Prostate gland (tissue), 2 donors: ENCODE measurements at places on chromosomes 5 and 9.

- DNase-seq = no peak
- H3K4me3 ChIP-seq = no peak overlapping the region
- no peaks in the 10 kb centered on the region for H3K27me3 ChIP-seq
- H3K4me1 ChIP-seq = no peaks in the 10 kb centered on the region
- no peaks in the 10 kb centered on the region for H3K36me3 ChIP-seq
Measured at GRCh38 chr9:120609636-120610035, 29.7 kb upstream of the CDK5RAP2 start.

DNA sequence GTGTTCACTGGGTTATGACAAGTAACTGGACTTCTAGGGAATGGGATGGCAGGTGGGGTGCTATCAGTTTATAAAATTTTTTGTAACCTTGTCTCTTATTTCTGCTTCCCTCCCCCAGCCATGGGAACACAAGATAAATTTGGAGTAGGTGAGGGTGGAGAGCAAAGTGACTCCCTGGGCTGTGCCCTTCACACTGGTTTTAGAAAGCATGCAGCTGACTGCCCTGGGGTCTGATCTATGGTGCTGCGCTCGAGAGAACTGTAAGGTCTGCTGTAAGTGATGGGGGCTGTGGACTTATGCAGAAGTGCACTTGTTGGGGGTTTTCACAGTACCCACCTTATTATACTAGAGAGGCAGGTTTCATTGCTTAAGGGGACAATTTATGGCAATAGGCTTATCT is 247.7 kb upstream of the DMRT1 start:
- DNase-seq = no peak
- no peaks in the 10 kb centered on the region for H3K36me3 ChIP-seq
- peaks cover 4% of the 10 kb centered on the region for H3K4me1 ChIP-seq
- no peaks in the 10 kb centered on the region for H3K27me3 ChIP-seq
- H3K27ac ChIP-seq = no peak overlapping the region
- H3K4me3 ChIP-seq = no peak overlapping the region

- H3K4me1 ChIP-seq = peaks cover 15% of the 10 kb centered on the region
- H3K27ac ChIP-seq = peak overlapping the region; percentile 57
- H3K4me3 ChIP-seq = no peak overlapping the region
- no peak for DNase-seq
- no peaks in the 10 kb centered on the region for H3K27me3 ChIP-seq
Measured at GRCh38 chr5:134437340-134437846, 25.7 kb upstream of the CDKN2AIPNL start.

GRCh38 chr5:67263656-67264408 is 67.2 kb upstream of the CD180 start:
- H3K27me3 ChIP-seq = no peaks in the 10 kb centered on the region
- no peak for DNase-seq
- H3K27ac ChIP-seq = no peak overlapping the region

DNA sequence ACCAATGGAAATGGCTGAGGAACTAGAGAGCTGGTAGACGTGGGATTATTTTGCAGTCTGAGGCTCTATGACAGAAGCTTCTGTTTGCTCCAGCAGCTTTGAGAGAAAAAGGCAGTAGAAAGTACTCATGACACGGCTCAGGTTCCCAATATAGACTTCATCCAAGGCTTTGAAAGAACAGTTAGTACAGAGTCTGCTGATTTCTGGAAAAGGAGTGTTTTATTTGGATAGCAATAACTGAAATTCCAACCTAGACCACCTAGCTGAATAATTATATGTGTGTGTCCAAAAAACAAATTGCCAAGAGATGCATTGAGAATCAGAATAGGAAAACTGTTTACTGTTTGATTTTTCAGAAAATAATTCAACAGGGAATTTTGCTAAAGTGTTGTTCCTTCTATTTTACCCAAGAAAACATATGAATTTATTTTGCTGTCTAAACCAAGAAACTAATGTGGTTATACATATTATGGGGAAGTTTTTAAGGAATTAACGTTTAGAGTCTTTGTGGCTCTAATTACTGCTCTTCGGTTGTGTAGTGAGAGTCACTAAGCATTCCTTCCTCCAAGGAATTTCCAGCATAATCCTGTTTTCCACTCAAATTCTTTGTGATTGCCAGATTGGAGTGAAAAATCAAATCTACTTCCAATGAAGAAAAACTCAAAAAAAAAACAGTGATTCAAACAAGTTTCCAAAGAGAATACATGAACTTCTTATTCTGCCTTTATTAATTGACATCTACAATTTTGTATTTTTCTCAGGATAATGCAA is 18.1 kb upstream of the MTX3 start:
- no peak overlapping the region for H3K27ac ChIP-seq
- no peak for DNase-seq
- no peak overlapping the region for H3K4me3 ChIP-seq

GRCh38 chr5:106521701-106522100 is 1149.0 kb downstream of the EFNA5 start:
- H3K27ac ChIP-seq = no peak overlapping the region
- H3K4me1 ChIP-seq = no peaks in the 10 kb centered on the region
- H3K36me3 ChIP-seq = no peaks in the 10 kb centered on the region
- H3K27me3 ChIP-seq = no peaks in the 10 kb centered on the region

DNA sequence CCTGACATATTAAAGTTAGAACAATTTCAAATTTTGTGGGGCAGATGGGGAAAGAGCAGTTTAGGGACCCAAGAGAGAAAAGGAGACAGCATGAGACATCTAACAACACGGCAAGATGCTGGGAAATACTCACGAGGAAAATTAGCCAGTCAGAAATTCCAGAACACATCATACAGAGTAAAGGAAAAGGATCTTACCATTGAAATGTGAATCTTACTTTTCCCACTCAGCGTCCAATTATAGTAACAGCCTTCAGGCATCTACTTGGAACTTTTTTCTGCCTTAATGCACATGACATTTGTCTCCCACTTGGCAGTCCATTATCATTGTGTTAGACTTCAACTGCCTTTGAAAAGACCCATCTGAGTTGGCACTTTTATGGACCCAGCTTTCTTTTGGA is 189.7 kb upstream of the SLC27A6 start:
- no peaks in the 10 kb centered on the region for H3K36me3 ChIP-seq
- no peaks in the 10 kb centered on the region for H3K4me1 ChIP-seq
- no peaks in the 10 kb centered on the region for H3K27me3 ChIP-seq
- DNase-seq = no peak
- no peak overlapping the region for H3K27ac ChIP-seq

GRCh38 chr5:126219616-126220015 is 203.6 kb upstream of the GRAMD2B start:
- H3K4me1 ChIP-seq = no peaks in the 10 kb centered on the region
- DNase-seq = no peak
- H3K36me3 ChIP-seq = no peaks in the 10 kb centered on the region
- no peak overlapping the region for H3K4me3 ChIP-seq
- no peak overlapping the region for H3K27ac ChIP-seq
- H3K27me3 ChIP-seq = peaks cover 2% of the 10 kb centered on the region

- H3K4me1 ChIP-seq = no peaks in the 10 kb centered on the region
- H3K36me3 ChIP-seq = no peaks in the 10 kb centered on the region
- no peaks in the 10 kb centered on the region for H3K27me3 ChIP-seq
- no peak for DNase-seq
Measured at GRCh38 chr5:15948190-15948589, 231.4 kb downstream of the MARCHF11 start.

GRCh38 chr9:78997296-78997695 is 574.5 kb upstream of the TLE4 start:
- H3K36me3 ChIP-seq = no peaks in the 10 kb centered on the region
- no peak overlapping the region for H3K27ac ChIP-seq
- H3K27me3 ChIP-seq = no peaks in the 10 kb centered on the region
- DNase-seq = no peak
- H3K4me1 ChIP-seq = no peaks in the 10 kb centered on the region

- no peak for DNase-seq
- no peaks in the 10 kb centered on the region for H3K36me3 ChIP-seq
- no peaks in the 10 kb centered on the region for H3K27me3 ChIP-seq
- H3K4me3 ChIP-seq = no peak overlapping the region
Measured at GRCh38 chr5:105817914-105818313, 1852.8 kb downstream of the EFNA5 start.

GRCh38 chr5:179606071-179606909 is 17.2 kb downstream of the HNRNPH1 start:
- H3K27me3 ChIP-seq = no peaks in the 10 kb centered on the region
- H3K36me3 ChIP-seq = no peaks in the 10 kb centered on the region
- H3K4me1 ChIP-seq = peaks cover 9% of the 10 kb centered on the region
- no peak for DNase-seq
- no peak overlapping the region for H3K4me3 ChIP-seq

- no peak overlapping the region for H3K4me3 ChIP-seq
- no peaks in the 10 kb centered on the region for H3K27me3 ChIP-seq
- no peaks in the 10 kb centered on the region for H3K36me3 ChIP-seq
- no peaks in the 10 kb centered on the region for H3K4me1 ChIP-seq
- H3K27ac ChIP-seq = no peak overlapping the region
- DNase-seq = peak; percentile 37
Measured at GRCh38 chr5:122493091-122494021, 181.3 kb downstream of the SNCAIP start.

- peak overlapping the region; percentile 86 for H3K27ac ChIP-seq
- DNase-seq = peak; percentile 10
- no peaks in the 10 kb centered on the region for H3K36me3 ChIP-seq
Measured at GRCh38 chr9:2622461-2623287, 1.1 kb downstream of the VLDLR start.

GRCh38 chr5:178546675-178547033 is 43.5 kb downstream of the COL23A1 start:
- no peaks in the 10 kb centered on the region for H3K4me1 ChIP-seq
- no peak overlapping the region for H3K27ac ChIP-seq
- DNase-seq = no peak
- H3K27me3 ChIP-seq = no peaks in the 10 kb centered on the region
- no peak overlapping the region for H3K4me3 ChIP-seq
- no peaks in the 10 kb centered on the region for H3K36me3 ChIP-seq

DNA sequence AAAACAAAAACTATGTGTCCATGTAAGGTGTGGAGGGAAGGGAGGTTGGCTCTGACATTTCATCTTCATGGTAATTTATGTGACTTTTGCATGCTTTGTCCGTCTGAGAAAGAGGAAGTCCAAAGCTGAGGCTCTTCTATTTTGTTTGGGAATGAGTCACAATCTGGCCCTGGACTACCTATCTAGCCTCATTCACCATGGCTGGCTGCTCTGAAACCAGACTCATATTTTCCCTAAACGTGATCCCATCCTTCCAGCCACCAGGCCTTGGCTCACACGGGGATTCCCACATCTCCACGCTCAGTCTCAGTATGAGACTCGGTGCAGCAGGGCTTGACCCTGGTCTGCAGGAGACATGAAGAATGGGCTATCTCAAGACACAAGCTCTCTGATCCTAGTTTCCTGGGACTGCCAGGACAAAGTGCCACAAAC is 672.8 kb downstream of the ACTL7B start:
- H3K27me3 ChIP-seq = no peaks in the 10 kb centered on the region
- no peak overlapping the region for H3K27ac ChIP-seq
- H3K4me3 ChIP-seq = no peak overlapping the region
- no peaks in the 10 kb centered on the region for H3K36me3 ChIP-seq

DNA sequence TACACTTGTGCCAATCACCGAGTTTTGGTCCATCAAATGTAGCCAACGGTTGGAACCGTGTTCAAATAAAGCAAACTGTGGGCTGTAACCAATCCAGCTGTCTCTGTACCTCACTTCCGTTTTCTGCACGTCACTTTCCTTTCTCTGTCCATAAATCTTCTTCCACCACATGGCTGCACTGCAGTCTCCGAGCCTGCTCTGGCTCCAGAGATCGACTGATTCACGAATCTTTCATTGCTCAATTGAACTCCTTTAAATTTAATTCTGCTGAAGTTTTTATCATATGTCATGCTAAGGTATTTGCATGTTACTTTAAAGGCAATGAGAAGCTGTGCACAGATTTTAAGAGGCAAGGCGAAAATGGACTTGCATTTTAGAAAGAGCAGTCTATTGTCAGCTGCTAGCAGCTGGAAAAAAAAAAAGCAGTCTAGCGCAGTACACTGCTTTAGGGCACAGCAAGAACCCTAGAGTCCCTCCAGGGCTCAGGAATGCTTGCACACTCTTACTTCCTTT is 13.2 kb downstream of the TTC39B start:
- H3K4me3 ChIP-seq = no peak overlapping the region
- no peaks in the 10 kb centered on the region for H3K4me1 ChIP-seq
- peak overlapping the region; percentile 12 for H3K27ac ChIP-seq
- no peaks in the 10 kb centered on the region for H3K36me3 ChIP-seq
- no peak for DNase-seq
- H3K27me3 ChIP-seq = no peaks in the 10 kb centered on the region

DNA sequence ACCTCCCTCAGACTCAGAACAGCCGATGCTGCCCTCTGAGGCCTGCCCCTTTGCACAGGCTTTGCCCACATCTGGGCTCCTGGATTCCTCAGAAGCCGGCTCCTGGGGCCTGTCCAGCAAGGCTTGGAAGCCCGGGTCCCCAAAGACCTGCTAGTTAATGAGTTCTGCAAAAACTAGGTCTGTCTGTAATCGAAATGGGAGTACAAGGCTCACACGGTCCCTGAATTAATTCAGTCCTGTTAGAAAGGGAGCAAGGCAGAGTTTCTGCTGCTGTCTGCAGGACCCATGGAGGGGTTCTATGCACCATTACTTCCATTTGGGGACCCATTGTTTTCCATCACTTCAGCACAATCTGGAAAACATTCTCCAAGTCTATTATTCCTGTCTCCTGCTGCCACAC is 221.8 kb downstream of the MELK start:
- no peak overlapping the region for H3K4me3 ChIP-seq
- no peak for DNase-seq
- no peak overlapping the region for H3K27ac ChIP-seq
- H3K4me1 ChIP-seq = no peaks in the 10 kb centered on the region

- H3K36me3 ChIP-seq = no peaks in the 10 kb centered on the region
- no peak overlapping the region for H3K4me3 ChIP-seq
- DNase-seq = no peak
- H3K27ac ChIP-seq = no peak overlapping the region
Measured at GRCh38 chr9:111603041-111603440, 3.6 kb upstream of the PTGR1 start.

DNA sequence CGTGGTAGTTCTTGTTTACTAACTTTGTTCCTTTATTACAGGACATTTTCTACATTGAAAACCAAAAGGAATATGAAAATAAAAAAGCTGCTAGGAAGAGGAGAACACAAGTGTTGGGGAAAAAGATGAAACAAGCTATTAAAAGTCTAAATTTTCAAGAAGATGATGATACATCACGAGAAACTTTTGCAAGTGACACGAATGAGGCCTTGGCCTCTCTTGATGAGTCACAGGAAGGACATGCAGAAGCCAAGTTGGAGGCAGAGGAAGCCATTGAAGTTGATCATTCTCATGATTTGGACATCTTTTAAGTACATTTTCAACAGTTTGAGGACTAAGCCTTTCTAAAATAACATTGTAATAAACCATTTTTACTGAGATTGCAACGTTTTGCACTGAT is 23.8 kb downstream of the PHAX start:
- no peaks in the 10 kb centered on the region for H3K36me3 ChIP-seq
- H3K4me1 ChIP-seq = no peaks in the 10 kb centered on the region
- no peak overlapping the region for H3K4me3 ChIP-seq
- H3K27me3 ChIP-seq = no peaks in the 10 kb centered on the region

- no peaks in the 10 kb centered on the region for H3K36me3 ChIP-seq
- no peak for DNase-seq
- H3K27me3 ChIP-seq = no peaks in the 10 kb centered on the region
- no peaks in the 10 kb centered on the region for H3K4me1 ChIP-seq
- H3K27ac ChIP-seq = no peak overlapping the region
Measured at GRCh38 chr9:37617832-37618231, 25.4 kb upstream of the TOMM5 start.

- H3K4me3 ChIP-seq = no peak overlapping the region
- H3K36me3 ChIP-seq = no peaks in the 10 kb centered on the region
- peak; percentile 68 for DNase-seq
- H3K27me3 ChIP-seq = no peaks in the 10 kb centered on the region
Measured at GRCh38 chr5:107557051-107557658, 113.6 kb downstream of the EFNA5 start.
